ENCODE measurements at places on chromosomes 11 and 22.

- DNase-seq, result no peak
Measured at GRCh38 chr11:71446942-71447688, 1.1 kb downstream of the DHCR7 start.

GRCh38 chr11:110857892-110858546, 145.8 kb upstream of the ARHGAP20 start:
- DNase-seq, result no peak

DNA sequence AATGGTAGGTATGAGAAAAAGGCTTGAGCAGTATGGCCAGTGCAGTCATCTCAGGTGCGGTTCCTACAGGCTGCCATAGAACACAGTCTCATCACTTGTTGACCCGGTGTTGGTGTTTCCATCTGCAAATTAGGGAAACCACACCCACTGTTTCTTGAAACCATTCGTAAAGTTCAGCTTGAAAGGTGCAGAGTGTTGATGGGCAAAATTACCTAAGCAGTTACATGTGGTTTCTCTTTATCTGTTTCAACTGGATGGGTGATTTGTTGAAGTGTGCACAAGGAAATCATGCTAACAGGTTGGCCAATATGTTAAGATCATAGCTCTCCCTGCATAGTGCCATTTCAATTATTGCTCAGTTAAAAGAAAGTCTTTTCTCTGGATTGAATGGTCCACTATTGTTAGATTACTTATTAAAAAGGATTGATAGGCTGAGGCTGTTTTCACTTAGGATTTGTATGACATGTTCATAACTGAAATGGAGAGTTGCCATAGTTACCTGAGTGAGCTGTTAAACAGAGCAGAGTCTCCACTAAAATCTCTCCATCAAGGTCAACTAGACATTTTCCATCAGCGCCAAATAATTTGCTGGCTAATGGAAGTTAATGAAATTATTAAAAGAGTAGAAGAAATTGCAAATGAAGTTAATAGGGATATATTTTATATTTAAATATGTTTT, 203.1 kb upstream of the MTMR2 start:
- DNase-seq, result no peak

DNA sequence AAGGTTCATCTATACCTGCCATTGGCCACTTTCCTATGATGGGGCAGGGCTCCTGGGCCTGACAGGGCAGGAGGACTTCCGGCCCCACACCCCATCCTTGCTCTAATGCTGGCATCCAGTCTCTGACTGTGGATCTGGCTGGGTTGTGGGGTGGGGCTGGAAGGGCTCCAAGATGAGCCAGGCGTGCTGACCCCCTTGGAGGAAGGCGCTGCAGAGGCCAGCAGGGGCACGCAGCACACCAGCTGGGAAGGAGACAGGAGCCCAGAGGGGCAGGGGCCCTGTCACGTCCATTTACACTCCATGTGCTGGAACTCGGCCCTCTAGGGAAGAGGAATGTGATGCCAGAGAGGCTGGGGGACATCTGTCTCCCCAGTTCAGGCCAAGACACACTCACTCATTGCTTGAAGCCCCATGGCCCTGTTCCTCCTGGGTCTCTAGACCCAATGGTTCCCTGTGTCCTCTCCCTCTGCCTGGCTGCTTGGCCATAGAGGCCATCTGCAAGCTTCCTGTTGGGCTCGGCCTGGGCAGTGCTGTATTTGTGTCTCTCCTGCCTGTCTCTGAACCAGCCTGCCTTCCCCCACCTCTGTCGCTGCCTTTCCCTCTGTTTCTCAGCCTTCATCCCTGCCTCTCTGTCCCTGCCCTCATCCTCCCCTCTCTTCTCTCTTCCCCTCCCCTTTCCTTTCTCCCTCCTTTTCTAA, 67.5 kb upstream of the NECTIN1 start:
- no peak for DNase-seq

GRCh38 chr11:60872961-60873524, 5.7 kb downstream of the ZP1 start:
- DNase-seq, result no peak

GRCh38 chr11:2363577-2364370, 13.3 kb upstream of the CD81 start:
- no peak for DNase-seq

GRCh38 chr11:126403658-126404057, 48.2 kb downstream of the ST3GAL4 start:
- DNase-seq, result peak; percentile 44

DNA sequence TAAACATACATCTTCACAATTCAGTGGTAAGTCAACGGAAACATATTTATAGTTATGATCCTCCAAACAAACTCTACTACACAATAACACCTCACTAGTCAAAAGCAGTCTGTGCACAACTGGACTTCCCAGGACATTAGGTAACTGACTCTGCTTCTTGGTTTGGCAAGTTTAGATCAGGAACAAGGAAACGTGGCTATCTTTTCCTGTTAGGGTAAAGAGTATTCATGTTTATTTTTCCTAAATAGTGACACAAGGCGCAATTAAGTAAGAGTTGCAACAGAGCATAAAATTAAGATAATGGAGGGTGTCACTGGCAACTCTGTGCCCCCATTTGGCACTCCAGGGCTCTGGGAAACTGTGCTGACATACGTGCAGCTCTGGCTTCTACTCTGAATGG, 70.2 kb upstream of the TP53AIP1 start:
- no peak for DNase-seq

GRCh38 chr11:66547662-66548009, 933 bp downstream of the ACTN3 start:
- no peak for DNase-seq

- no peak for DNase-seq
Measured at GRCh38 chr11:36601155-36601554, 3.1 kb upstream of the RAG2 start.

- DNase-seq, result no peak
Measured at GRCh38 chr11:13984616-13985450, 22.3 kb downstream of the SPON1 start.

GRCh38 chr11:120141768-120142423, 4.0 kb upstream of the TRIM29 start:
- no peak for DNase-seq

DNA sequence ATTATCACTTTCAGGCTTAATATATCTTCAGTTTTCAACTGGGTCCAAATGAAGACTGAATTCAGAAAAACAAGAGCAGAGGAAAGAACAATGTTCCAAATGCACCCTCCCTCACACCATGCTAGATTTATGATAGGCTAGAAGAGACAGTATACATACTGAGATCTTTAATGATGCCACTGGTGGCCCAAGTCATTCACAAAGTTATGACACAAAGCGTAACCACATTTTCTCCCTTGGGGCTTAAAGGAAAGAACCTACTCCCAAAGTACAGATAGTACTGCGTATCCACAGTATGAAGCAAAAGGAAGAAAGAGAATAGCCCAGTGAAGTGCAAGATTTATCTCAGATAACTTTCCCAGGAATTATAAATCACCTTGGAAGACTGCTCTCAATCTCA, 10.9 kb upstream of the SOX6 start:
- DNase-seq, result no peak

DNA sequence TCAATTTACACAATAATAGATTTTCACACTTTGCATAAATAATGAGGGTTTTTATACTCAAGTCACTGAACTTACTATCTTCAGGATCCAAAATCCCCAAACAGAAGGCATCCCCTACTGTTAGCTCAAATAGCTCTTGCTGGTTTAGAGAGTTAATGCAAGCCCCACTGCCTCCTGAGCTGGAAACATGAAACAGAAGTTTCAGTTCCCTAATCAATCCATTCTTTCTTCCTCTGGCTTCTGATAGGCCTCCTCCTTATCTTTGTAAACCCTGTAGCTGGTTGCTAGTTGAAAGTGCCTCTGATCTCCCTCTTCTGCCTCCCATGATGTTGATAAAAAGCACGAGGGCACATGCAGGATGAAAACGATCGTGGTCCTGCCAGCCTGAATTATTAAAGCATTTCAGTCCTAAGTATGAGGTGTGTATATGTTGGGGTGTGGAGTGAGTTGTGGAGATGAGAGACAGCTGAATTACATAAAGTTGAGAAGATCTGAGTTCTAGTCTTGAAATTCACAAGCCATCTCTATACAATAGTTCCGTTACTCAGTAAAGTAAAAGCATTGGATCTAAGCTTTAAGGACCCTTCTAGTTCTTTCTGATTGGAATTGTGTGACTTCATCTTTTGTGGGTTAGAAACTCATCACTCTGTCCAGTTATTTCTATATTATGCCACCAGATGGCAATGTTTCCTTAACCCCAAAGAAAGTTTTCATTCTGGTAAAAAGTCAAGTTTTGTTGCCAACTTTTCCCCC, 35.0 kb upstream of the EHF start:
- DNase-seq, result no peak

DNA sequence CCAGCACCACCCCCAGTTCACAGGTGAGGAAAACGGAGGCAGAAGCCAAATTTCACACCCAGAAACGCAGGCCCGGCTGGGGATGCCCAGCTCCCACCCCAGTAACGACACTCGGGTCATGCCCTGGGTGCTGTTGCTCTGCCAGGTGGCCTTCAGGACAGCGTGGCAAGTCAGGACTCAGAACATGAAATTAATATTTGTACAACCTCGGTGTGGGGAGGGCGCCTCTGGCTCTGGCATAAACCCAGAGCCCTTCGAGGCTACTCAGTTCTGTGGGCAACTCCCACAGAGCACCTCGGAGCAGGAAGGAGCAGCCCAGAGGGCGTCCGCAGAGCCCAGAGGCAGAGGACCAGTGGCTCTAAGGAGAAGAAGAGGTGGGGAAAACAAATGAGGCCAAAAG, 71.6 kb downstream of the CELSR1 start:
- no peak for DNase-seq

DNA sequence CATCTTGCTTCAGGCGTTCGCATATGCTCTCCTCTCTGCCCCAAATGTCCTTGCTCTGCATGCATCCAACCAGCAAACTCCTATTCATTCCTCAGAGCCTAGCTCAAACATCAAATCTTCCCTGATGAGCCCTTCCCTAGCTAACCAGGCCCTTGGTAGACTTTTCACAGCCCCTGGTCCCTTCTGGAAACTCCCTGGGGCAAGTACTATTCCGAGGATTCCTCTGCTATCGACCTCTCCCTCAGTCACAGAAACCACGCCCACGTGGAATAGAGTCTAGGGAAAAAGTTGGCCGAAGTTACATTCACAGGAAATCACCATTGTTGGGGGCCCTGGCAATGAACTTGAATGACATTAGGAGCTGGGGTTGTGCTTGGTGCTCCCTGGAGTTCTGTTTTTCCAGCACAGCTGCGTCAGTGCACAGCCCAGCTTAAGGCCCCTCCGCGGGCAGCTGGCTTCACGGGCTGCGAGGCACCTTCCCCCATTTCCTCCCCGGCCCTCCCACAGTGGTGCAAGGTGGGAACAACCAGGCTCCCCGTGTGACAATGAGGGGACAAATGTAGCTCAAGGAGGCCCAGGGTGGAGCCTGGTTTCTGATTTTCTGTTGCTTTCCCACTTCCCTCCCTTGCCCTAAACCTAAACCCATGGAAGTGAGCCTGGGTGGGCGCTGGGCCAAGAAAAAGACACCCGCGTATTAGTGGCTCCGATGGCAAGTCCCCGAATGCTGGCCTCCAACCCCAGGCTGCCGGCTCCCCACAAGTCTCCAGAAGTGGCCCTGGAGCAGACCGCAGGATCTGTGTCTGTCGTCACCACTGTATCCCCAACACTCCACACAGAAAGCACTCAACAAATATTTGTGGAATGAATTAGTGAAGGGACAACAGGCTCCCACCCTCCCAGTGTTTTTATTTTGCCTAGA, 4.3 kb upstream of the ATP5MGL start:
- DNase-seq, result no peak

GRCh38 chr11:43937434-43938411, 4.7 kb upstream of the C11orf96 start:
- DNase-seq, result no peak

GRCh38 chr11:117468888-117469287, 141.2 kb downstream of the CEP164 start:
- DNase-seq, result no peak

- DNase-seq, result no peak
Measured at GRCh38 chr22:35275580-35275979, 18.3 kb downstream of the HMGXB4 start.

DNA sequence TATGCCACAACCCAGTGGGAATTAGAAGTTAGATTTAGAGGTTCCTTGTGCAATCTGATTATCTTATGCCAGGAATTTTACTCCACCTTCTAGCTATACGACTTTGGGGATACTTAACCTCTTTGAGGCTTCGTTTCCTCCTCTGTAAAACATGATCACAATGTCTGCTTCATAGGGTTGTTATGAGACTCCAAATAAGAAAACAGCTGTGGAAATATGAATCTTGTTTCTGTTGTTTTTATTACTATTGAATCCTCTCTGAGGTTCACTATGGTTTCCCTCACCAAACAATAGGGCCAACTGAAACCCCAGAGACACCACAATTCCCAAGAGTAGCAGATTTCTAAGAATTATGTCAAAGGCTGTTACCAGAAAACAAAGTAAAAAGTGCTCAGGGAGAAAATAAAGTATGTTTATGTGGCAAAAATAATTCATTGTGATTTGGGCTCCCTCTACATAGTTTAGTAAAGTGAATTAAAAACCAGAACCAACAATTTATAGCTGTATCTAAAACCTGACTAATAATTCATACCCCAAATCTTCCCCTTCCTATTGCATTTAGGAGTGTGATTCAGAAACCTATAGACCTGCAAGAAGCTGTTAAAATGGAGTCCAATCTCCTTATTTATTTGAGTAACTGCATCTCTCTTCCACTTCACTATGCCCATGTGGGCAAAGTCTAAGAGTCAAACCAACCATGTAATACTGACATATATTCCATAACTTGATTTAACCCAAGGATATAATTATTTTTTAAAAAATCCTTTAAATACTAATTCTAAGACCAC, 38.4 kb downstream of the AMBRA1 start:
- no peak for DNase-seq

DNA sequence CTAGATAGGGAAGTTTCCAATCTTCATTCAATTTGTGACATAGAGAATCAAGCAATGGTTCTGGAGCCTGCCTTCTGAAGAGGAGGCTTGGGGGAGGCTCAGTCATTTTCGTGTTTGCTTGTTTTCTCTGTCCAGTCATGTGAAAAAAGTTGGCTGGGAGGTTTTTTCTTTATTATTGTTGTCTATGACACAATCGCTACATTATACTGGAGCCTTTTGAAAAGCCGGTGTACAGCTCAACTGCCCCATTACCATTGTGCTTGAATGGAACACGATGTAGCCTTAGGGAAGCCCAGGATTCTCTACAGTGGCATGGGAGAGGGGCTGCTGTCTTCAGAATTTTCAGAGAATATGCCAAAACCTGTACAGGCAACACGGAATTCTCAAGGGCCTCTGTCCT, 57.9 kb upstream of the NCAM1 start:
- no peak for DNase-seq

All from RWPE2 (cell line).